ENCODE measurements at places on chromosomes 2 and 18.

DNA sequence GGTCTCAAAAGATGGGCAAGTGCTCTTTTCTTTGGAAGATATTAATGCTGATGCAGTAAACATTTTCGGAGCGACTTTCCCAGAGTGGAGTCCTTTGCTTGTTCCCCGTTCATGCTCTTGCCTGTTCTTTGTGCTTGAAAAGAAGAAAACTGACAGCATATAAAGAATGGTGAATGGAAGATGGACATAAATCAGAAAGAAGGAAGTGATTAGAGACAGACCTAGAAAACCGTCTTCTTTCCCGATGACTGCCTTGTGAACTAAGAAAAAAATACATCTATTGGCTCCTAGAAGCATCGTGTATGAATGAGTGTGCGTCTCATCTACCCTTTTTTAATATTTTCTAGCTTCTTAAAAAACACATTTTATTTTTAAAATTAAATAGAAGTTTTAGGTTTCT, 740.1 kb upstream of the FANCL start:
- DNase-seq, result no peak

DNA sequence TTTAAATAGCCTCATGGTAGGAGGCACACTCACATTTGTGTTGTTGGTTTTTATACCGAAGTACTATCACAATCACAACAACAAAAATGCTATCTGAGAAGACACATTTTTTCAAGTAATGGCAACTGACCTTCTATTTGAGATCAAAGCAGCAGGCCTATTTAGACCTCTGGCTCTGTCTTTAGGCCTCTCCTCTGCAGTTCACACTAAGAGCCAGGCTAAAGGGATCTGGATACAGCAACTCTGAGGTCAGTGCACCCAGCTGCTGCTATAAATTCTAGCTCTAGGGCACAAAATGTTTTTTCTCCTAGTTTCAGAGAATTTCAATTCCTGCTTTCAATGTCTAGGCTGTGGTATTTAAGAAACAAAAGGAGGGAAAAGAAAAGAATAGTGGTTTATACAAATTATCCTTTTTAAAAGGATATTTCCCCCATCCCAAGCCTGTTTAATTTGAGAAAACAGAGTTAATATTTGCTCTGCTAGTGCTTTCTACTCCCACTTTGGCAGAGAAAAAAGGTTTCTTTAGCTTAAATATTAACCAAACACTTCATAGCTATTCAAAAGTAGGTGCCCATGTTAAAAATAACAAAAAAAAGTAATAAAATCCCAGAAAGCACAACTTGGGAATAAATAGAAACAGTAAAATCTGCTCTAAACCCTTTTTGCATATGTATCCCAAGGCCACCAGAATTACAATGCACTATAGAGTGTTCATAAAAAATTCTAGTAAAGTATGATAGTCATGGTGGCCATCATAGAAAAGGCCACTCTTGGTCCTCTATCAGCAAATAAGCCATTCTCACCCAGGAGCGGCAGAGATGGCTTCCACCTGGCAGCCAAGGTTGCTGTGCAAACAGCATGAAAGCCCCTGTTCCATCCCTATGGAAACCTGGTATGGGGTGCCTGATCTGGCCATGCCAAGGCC, 293.6 kb upstream of the SESTD1 start:
- no peak for DNase-seq

DNA sequence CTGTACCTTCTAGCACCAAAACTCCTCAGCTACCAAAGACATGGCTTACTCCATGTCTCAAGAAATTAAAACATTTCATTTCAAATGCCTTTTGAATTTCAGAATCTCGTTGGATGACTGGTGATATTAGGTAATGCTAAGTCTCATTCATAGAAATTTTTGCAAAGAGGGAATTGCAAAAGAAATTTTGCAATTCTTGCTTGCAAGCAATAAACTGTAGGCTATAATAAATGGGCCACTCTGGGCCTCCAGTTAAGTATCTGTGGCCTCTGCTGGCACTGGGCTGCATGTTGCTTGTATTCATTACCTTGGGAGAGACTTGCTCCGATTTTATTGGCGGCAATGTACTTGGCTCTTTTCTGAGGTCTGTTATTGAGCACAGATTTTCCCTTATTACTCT, 2.8 kb upstream of the LCLAT1 start:
- no peak for DNase-seq

DNA sequence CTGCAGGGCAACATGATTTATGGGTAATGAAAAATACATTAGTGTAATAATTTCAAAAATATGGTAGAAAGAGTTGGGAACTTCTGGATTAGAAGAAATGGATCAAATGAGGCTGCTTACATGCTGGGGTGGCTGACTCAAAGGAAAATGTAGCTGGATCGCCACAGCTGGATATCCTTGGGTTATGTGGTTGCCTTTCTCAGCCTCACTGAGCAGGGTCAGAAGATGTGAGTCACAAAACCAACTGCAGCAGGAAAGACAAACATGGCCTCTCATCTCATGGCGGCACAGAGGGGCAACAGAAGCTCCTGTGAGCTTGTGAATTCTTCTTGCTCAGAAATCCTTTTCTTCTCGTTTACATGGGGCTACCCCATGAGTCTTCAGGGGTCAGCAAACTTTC, 317.1 kb upstream of the SPRED2 start:
- no peak for DNase-seq

DNA sequence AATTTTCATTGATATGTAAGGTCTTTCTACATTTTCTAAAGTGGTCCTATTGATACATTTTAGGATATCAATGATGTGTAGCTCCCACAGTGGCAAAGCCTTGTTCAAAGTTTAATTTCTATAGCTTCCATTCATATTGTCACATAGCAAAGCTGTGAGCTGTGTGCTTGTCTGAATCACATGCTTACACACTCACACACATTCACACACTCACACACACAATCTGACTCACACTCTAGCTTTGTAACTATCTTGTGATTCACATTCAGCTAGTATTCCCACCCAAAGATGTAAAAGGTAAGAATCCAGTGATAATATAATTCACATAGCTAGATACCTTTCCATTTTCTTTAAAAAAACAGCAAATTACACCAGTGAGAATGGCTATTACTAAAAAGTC, 58.7 kb downstream of the MAPRE2 start:
- no peak for DNase-seq

GRCh38 chr2:133624551-133624950, 56.3 kb upstream of the NCKAP5 start:
- DNase-seq, result no peak

- DNase-seq, result no peak
These were observed 72.8 kb upstream of the MC4R start for GRCh38 chr18:60445341-60445740.

DNA sequence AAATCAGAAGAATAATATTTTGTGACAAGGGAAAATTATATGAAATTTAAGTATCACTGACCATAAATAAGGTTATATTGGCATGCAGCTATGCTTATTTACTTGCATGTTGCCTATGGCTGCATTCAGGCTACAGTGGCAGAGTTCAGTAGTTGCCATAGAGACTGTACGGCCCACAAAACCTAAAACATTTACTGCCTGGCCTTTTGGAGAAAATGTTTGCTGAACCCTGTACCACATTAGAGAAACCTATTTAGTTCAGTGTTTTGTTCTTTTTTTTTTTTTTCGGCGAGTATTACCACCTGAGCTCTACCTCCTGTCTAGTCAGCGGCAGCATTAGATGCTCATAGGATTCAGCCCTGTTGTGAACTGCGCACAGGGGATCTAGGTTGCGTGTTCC, 163.7 kb downstream of the MCFD2 start:
- DNase-seq, result no peak

Measured in NCI-H446 (cell line).